Stomach (tissue), 19 donors: ENCODE measurements at places on chromosomes 1 and 21.

- DNase-seq, result no peak
Observed at GRCh38 chr1:185578293-185578692, 155.9 kb upstream of the HMCN1 start.

- DNase-seq, result no peak
Observed at GRCh38 chr1:95033843-95034242, 38.9 kb downstream of the ALG14 start.

GRCh38 chr1:2232255-2232915 lies 4.3 kb downstream of the SKI start:
- DNase-seq, result peak; percentile 24

GRCh38 chr1:63912643-63913042 lies 138.8 kb downstream of the ROR1 start:
- DNase-seq, result no peak

DNA sequence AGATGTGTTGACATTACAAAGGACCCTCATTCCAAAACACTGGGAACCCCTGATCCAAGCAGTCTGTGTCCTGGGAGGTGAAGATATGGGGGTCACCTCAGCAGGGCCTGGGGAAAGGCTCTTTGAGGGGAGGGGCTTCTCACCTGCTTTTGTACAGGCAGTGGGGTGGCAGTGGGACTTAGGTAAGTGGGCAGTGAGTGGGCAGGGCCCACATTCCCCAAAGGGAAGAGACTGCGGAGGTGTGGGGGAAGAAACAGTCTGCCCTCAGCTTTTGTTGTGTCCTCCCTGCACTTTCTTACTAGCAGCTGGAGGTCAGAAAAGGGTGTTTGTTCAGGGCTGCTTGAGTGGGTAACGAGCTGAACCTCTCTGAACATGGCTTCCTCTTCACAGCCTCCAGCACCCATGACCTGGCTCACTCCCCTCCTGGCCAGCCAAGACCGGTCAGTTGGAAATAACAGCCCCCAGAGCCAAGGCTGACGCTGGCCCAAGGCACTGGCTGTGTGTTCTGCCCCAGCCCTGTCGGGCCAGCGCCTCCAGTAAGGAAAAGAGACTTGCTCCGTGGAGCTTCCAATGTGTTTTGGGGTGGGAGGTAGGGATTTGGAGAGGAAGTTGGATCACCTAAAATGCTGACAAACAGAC lies 173.5 kb downstream of the PSMG1 start:
- DNase-seq, result no peak

DNA sequence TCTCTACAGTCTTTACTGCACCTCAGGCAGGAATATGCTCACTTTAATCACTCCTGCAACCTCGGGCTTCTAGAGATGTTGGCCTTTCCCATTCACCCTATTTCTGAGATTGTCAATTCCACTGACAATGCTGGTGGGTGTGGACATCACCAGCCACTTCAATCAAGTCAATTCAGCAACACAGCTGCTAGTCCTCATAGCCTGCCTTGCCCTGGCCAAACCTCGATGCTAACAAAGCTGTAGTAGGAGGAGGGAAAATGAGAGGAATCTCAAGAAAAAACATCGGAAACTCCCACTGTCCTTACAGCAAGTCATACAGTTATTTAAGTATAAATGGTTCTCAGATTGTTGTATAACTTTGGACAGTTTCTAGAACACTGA lies 155.0 kb downstream of the KCNH1 start:
- DNase-seq, result no peak

GRCh38 chr1:207396168-207396746 lies 57.9 kb upstream of the CR2 start:
- no peak for DNase-seq

GRCh38 chr1:152479792-152480595 lies 30.6 kb upstream of the LCE5A start:
- DNase-seq, result peak; percentile 54

DNA sequence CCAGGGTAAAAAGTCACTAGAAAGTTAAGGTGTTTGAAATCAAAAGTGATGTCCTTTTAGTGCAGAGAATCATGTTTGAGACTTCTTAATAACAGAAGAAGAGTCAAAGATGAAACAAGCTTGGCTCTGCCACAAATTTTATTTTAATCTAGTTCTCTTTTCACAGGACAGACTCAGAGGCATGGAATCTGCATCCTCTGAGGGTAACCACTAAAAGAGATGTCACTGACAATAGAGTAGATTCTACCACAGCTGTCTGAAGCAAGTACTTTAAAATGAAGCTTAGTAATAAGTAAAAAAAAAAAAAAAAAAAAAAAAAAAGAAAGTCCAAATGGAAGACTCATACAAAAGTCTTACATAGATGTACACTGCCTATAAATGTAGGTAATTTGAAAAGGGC lies 519.7 kb upstream of the PRMT6 start:
- no peak for DNase-seq

DNA sequence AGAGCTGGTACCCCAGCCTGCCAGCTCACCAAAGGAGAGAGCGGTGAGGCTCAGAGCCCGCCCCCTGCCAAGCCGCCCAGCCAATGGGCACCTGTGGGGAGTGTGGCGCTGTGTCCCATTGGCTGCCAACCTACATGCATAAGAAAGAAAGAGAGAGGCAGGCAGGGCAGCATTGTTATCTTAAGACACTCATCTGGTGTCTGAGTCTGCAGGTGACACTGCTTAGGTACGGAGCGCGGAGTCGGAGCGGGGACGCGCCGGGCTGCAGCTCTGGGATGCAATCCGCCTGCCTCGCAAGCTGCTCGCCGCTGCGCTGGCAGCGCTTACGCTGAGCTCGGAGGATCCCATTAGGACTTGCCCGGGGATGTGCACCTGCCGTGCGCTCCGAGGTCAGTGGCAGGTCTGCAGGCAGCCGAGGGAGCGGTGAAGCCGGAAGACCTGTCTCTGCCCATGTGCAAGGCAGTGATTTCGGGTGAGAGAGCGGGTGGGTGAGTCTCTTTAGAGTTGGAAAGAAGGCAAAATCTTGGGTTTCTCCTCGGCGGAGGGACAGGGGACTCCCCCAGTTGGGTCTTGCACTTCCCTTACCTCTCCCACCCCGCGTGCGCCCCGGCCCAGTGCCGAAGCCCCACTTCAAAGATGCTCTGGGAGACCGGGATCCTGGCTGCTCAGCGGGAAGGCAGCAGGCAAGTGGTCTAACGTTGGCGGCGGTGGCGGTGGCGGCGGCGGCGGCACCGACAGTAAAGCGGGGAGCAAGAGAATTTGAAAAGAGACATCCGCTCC lies at the start of gene BRINP2:
Gene BRINP2, plus strand, starts transcription at position 203 of the 780 bp plus-strand sequence. CDS start 58,919 bp downstream, outside the sequence.
- peak; percentile 56 for DNase-seq

GRCh38 chr1:13701271-13701640 lies 1.3 kb downstream of the PRDM2 start:
- no peak for DNase-seq

GRCh38 chr1:64046243-64046642 lies 157.2 kb upstream of the UBE2U start:
- DNase-seq, result no peak

- peak; percentile 98 for DNase-seq
Observed at GRCh38 chr1:32716312-32717148, 14.0 kb upstream of the SYNC start.

DNA sequence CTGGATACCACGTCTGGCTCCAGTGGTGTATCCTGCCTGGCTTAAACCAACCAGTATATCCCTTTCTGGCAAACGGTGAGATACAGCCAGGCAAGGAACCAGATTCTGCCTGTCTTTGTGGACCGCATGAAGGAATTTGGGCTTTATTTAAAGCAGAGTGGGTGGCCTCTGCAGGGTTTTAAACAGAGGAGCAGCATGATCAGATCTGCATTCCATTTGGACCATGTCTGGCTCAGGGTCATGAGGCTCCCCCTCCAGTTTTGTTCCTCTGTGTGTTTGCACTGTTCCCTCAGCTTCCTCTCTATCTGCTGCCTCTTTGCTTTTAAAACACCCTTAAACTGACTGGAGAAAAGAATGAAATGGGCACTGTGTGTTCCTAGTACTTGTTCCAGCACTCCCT lies 195.0 kb downstream of the GIPC2 start:
- DNase-seq, result no peak

DNA sequence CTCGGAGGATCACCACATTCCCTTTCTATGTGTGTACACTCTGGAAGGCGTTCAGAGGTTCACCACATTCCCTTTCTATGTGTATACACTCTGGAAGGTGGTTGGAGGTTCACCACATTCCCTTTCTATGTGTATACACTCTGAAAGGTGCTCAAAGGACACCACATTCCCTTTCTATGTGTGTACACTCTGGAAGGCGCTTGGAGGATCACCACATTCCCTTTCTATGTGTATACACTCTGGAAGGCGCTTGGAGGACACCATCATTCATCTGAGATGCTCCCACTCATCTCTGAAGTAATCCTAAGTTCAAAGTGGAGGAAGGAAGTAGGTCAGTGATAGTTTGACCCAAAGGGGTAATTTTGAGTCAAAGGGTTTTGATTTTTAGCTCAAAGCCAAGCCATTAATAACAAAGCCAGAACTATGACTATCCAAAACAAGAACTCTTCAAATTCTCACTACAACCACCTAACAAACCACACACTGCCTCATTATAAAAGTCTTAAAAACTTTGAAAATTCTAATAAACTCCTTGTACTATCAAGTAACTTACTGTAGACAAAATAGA lies 32.9 kb downstream of the NRIP1 start:
- no peak for DNase-seq

DNA sequence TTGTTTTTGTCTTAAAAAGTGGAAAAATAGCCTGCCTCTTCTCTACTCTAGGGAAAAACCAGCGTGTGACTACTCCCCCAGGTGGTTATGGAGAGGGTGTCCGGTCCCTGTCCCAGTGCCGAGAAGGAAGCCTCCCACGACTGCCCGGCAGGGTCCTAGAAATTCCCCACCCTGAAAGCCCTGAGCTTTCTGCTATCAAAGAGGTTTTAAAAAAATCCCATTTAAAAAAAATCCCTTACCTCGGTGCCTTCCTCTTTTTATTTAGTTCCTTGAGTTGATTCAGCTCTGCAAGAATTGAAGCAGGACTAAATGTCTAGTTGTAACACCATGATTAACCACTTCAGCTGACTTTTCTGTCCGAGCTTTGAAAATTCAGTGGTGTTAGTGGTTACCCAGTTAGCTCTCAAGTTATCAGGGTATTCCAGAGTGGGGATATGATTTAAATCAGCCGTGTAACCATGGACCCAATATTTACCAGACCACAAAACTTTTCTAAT lies 35.0 kb upstream of the TDRD10 start:
- no peak for DNase-seq

GRCh38 chr1:200262326-200262965 lies 147.4 kb downstream of the ZNF281 start:
- no peak for DNase-seq

- peak; percentile 85 for DNase-seq
Observed at GRCh38 chr1:156368889-156369684, at the start of gene RHBG. Gene RHBG (plus strand): TSS chr1:156369211. CDS start chr1:156369250, 39 bp downstream.

GRCh38 chr1:17118706-17119075 lies 560 bp downstream of the PADI2 start:
- DNase-seq, result no peak

GRCh38 chr21:32340863-32341848 lies 42.5 kb downstream of the MRAP start:
- DNase-seq, result no peak

GRCh38 chr1:225425201-225425786 lies 2.5 kb downstream of the LBR start:
- peak; percentile 65 for DNase-seq

DNA sequence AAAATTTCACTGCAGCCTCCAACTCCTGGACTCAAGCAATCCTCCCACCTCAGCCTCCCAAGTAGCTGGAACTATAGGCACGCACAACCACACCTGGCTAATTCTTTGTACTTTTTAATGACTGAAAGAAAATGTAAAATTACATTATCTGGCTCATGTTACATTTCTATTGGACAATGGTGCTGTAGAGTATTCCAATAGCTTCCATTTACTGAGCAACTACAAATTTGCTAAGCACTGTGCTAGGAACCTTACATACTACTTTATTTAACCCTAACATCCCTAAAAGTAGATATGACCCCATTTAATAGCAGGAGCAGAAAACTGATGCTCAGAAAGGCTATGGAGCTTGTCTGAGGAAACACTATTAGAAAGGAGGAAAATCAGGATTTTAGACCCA lies 19.7 kb downstream of the SDE2 start:
- no peak for DNase-seq

DNA sequence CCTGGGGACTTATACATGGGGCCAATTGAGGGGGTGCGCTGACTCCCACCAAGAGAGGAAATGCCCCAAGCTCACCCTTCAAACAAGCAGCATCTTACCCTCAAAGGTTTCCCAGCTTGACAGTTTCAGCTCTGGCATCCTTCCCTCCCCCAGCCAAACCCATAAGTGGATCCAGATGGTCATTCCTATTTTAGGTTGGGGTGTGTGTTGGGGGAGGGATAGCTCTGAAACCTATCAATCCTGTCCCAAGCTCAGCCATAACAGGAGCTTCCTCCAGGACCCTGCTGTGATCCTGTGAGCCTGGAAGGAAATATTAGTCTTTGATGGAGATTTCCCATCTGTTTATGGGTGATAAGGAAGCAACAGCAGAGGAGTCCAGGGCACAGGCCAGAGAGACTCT lies 3.4 kb upstream of the TMEM222 start:
- DNase-seq, result no peak

- DNase-seq, result no peak
Observed at GRCh38 chr1:109275706-109276345, 7.1 kb downstream of the PSRC1 start.

- no peak for DNase-seq
Observed at GRCh38 chr1:39951926-39952325, 3.0 kb upstream of the MFSD2A start.

GRCh38 chr21:29168891-29169315 lies 38.5 kb downstream of the MAP3K7CL start:
- DNase-seq, result peak; percentile 24

DNA sequence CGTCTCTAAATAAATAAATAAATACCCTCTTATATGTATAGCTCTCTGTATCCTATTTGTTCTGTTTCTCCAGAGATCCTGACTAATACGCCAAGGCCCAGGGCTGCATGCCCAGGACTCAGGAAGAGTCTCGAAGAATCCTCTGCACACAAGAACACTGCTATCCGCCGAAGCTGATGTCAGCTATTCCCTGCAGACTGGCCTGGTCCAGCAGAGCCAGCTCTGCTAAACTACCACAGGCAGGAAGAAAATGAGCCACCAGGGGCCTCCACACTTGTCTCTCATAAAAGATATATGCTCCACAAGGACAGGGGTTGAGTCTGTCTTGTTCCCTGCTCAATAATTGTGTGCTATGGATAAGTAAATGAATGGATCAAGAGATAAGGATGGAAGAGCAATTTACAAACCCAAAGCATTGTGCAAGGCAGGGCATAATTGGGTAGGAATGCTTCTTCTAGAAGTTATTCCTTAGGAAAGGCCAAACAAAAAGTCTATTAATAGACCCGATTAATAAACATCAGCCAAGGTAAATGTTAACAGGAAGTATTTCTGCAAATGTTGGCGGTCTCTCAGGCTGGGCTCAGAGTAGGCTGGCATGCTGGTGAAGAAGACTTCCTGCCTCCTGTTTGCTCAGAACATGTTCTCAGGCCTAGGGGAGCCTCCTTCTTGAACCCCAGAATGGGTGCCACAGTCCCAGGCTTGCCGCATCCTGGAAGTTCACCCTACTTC lies 26.3 kb upstream of the MAN1C1 start:
- peak; percentile 61 for DNase-seq

DNA sequence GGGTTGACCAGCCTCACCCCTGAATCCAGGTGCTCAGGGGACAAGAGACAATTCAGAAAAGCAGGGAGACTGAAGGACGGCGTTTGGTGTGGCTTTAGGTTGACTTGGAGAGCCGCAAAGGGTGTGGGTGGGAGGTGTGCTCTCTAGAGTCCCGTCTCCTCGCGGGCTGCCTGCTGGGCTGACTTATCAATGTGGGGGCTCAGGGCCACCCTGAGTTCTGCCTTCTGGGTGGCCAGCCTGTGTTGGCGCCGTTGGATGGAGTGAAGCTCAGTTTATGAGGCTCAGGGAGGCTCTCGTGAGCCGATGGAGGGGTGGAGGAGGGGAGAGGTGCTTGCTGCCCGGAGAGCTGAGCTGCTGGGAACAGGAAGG lies 13.0 kb downstream of the GPR137B start:
- no peak for DNase-seq

GRCh38 chr1:173164686-173165085 lies 42.4 kb downstream of the TNFSF4 start:
- DNase-seq, result no peak
